ENCODE measurements at places on chromosomes 12 and 14.

GRCh38 chr12:107335802-107336570 lies 242.6 kb upstream of the CRY1 start:
- DNase-seq, result no peak

DNA sequence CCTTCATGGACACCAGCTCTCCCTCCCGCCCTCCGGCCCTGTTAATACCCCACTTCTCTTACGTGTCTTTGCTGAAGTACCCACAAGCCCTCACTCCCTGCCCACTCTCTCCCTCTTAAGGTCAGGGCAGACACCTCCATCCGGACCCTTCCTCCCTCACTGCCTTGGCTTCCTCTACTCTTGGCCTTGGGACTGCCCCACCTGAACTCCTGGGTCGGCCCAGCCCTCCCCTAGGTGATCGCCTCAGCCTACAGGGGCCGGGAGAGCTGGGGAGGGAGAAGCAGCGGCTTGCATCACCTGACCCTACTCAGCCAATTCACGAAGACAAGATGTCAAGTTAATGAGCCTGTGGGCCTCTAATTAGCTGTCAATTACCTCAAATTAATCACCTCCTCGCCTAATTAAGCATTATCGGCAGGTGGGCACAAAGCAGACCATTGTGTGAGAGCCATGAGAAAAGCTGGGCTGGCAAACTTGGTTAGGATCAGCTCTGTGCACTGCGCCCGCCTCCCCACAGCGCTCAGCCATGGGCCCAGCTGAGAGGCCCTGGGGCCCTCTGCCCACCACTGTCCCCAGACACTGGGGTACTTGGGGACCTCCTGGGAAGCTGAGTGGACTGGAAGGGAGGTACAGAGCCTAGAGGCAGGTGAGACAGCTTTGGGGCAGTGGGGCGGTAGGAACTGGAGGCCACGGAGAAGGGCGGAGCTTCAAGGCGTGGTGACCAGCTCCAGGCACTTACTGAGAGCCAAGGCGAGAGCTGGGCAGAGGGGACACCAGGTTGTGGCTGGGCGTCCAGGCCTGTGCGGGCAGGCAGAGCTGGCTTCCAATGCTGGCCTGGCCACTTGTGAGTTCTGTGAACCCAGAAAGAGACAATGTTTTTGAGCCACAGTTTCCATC lies 25.1 kb upstream of the VSX2 start:
- no peak for DNase-seq

- no peak for DNase-seq
These were observed 8.5 kb downstream of the AMN start for GRCh38 chr14:102930753-102931579.

GRCh38 chr14:75094896-75095295 lies 25.5 kb downstream of the ZC2HC1C start:
- no peak for DNase-seq

- DNase-seq, result no peak
These were observed 10.8 kb downstream of the ASPG start for GRCh38 chr14:104096318-104096717.

- no peak for DNase-seq
These were observed 10.7 kb upstream of the ZNF605 start for GRCh38 chr12:132966676-132967415.

DNA sequence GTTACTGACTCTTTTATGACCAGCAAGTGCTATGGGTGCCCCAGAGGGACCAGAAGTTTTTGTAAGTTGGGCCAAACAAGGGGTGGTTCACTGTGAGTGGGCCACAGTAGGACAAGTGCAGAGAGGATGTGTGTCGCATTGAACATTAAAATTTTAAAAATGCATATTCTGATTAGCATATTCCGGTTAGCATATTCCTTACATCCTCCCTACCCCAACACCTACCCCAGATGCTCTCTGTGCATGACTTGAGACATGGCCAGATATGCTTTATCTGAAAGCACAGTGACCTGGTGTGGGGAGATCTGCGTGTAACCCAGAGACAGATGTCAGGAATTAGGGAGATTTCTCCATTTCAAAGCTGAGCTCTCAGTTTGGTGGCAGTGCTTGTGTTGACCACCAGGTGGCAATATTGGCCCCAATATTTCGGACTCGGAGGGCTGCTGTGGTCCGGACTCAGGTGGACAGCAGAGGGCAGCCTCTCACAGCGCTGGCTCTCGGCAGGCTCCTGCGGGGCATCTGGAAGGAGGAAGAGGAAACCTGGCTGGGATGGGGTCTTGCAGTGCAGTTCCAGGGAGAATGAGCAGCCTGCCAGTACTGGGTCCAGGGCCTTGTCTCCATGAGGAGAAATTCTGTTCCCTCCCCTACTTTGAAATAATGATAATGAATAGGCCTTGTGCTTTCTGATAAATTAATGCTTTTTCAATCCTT lies 1.6 kb upstream of the CEBPE start:
- peak; percentile 82 for DNase-seq

- no peak for DNase-seq
These were observed 538 bp upstream of the TIGAR start for GRCh38 chr12:4320497-4320852.

DNA sequence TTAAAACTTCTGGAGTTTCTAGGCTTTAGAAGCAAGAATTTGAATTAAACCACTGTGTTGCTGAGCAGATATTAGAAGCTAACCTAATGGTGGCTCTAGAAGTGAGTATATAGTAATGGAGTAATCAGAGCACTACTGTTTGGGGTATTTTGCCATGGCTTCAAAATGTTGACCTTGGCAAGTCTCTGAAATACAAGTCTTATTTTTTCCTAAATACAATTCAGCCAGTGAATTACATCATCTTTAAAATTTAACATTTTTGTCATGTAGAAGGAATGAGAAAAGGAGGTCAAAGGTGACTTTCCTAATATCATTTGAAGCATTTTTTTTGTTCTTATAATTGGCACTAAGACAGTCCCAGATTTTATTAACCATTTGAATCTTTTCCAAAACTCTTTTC lies 25.2 kb downstream of the PMCH start:
- no peak for DNase-seq

DNA sequence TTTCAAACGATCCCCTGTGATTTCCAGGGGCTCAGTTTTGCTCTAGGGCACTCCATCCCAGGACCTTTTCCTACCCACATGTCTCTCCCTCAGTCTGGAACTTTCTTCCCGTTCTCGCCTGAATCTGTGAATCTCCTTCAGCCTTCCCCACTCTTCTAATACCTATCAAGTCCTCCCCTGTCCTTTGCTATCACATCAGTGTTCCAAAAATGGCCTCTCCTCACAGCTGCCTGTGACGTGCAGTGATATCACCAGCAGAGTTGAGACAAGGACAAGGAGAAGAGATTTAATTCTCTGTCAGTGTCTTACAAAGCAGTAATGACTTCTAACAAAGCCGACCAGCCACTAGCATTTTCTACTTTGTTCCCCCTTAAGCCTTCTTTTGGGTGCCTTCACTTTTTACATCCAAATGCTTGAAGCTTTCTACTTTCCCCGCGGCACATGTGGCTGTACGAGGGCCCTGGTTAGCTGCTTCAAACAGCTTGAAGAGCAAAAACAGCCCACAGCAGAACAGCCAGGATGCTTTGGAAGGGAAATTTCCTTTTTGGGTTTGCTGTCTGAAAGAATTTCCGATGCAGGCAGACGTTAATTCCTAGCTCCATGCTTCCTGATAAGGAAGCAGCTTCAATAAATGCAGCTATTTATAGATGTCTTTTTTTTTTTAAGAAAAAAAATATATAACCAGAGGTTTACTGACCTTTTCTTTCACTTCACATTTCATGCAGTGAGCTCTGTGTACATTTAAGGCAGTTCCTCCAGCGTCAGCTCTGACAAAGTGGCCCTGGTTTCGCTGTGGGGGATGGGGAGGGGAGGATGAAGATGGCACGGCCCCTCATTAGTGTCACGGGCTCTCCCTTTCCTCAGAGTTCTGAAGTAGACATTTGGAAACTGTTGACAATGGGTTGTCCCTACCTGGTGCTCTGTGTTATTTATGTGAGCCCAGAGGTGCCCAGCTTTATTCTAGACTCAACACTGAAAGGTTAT lies 109.3 kb downstream of the ETV6 start:
- no peak for DNase-seq

- DNase-seq, result no peak
These were observed 859.8 kb downstream of the FSCB start for GRCh38 chr14:43647302-43647701.

DNA sequence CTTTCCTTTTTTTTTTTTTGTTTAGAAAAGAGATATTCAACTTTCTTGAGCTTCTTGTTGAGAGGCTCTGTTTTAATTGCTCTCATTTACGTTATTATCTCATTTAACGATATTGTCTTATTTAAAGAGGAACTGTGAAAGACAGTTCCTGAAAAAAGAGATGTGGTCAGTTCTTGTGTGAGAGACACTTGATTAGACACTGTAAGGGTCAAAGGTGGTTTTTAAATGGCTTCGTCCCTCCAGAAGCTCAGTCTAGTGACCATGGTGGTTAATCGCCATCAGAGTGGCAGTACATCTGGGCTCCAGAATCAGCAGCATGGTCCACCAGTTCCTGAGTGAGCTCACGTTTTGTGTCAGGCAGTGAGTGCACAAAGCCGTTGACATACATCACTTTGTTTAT lies 57.9 kb upstream of the KCNA5 start:
- no peak for DNase-seq

DNA sequence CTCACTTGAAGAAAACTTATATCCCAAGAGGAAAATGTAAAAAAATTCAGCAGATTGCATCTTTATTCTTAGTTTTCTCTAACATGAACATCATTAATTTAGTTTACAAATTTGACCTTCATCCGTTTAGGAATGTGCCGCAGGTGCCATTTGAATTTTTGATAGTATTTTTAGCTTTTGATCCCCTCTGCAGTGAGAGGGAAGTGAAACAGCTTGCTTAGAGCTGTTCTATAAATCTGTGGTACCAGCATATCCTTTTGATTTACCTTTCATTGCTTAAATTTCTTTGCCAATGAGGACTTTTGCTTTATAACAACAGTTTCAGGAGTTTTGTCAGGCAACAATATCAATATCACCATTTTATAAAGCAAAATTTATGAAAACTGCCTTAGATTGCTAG lies 32.7 kb downstream of the DUSP6 start:
- no peak for DNase-seq

DNA sequence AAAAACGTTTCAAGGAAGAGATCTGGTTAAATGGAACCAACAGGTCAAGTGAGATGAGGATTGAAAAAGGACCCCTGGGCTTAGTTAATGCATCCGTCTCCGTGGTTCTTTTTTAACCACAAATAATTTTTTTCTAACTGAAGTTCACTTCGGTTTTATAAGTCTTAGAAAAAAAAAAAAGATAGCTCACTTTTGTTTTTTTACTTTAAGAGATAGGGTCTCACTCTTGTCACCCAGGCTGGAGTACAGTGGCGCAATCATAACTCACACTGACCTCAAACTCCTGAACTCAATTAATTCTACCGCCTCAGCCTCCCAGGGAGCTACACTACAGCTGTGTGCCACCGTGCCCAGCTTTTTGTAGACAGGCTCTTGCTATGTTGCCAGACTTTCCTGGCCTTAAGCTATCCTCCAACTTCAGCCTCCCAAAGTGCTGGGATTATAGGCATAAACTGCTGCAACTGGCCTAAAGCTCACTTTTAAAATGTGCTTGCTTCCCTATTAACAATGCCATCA lies 11.8 kb downstream of the HNRNPC start:
- no peak for DNase-seq

GRCh38 chr14:89504602-89505313 lies 87.7 kb upstream of the FOXN3 start:
- DNase-seq, result peak; percentile 57

DNA sequence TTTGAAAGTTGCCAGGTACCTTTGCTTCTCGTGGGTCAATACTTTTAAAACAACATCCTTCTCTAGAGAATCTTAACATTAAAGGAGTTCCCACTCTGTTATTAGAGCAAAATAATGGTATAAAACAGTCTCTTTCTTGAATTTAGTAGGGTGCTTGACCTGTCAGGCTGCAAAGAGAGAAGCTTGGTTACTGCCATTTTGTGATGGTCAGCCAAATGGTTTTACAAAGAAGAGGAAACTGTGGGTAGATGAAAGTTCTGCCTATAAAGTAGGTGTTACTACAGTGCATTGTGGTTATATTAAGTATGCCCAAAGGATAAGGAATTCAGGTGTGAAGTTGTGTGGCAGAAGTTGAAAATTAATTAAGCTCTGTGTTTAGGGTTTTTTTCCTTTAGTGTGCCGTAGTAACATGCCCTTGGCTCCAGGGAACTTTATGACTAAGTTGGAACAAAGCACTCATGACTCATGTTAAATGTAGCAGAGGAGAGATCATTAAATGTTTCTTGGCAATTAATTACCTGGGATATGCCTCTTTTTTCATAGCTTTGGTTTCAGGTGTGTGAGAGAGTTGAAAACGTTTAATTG lies 354.0 kb upstream of the KITLG start:
- no peak for DNase-seq

DNA sequence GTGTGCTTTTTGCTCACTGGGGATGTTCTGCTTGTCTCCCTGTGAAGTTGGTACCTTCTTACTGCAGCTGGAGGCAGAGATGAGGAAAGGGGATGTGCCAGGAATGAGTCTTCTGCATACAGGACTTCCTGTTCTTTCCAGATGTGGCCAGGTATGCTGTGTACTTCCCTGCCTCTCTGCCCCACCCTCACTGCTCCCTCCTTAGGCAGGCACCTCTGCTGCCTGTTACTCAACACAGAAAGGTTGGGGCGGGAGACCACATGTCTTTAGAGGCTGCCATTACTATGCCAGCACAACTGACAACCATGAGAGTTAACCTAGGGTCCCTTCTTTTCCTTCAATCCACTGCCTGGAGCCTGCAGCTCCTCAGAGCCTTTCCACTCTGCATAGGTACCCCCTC lies 2.0 kb upstream of the OAS3 start:
- DNase-seq, result no peak

GRCh38 chr12:27273114-27273513 lies 29.0 kb downstream of the STK38L start:
- DNase-seq, result no peak

DNA sequence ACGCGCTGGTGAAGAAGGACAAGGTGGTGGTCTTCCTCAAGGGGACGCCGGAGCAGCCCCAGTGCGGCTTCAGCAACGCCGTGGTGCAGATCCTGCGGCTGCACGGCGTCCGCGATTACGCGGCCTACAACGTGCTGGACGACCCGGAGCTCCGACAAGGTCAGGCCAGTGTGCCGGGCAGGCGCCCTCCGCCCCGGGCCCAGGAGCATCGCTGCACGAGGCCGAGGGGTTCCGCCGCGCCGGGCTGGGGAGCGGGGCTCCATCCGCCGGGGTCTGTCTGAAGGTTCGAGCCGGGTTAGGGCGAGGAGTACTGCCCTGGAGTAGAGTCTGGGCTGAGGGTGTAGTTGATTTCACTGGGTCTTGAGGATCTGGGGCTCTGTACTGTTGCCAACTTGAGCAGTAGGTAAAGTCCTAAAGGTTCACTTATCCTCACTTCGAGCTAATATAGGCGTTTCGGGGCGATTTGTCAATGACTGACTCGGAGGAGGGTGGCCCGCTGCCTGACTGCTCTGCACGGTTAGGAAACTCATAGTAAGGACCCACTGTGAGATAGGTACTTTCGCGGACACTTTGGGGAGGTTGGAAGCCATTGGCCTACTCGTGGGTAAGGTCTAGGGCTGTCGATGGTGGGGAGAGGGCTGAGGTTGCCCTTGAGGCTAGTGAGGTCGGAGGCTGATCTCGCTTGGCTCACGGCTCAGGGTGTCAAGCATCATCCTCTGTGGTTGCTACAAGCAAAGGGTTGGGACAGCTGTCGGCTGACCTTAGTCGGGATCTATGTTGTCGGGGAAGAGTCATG lies 574 bp downstream of the GLRX5 start:
- DNase-seq, result peak; percentile 15

- no peak for DNase-seq
These were observed 226.7 kb downstream of the NPAS3 start for GRCh38 chr14:33165144-33165925.
